ENCODE measurements at places on chromosomes 12 and 14.

DNA sequence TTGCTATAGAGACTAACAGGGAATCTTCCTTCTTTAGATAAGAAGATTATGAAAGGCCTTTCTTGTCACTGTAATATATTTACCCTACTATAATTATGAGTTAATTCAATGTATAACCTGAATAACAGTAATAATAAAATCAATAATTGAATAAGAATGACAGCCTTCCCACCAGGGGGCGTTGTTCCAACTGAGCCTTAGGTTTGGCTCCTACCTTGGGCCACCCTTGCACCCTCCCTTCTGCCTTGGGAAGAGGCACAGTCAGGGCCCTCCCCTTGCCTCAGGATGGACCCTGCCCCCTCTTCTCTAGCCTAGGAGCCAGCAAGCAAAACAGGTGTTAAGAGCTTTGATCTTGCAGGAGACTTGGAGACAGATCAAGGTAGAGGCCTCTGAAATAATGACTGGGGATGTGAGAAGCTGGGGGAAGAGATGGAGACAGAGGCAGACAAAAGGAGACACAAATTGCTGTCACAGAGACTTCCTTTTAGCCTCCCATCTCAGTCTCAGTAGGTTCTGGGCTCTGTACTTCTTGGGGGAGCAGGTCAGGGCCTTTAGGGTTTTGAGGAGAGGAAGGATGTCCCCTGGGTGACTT, 40.1 kb upstream of the CISTR start:
- no peak for DNase-seq

- DNase-seq: no peak
Observed at GRCh38 chr14:73176685-73177084, 40.4 kb downstream of the PSEN1 start.

DNA sequence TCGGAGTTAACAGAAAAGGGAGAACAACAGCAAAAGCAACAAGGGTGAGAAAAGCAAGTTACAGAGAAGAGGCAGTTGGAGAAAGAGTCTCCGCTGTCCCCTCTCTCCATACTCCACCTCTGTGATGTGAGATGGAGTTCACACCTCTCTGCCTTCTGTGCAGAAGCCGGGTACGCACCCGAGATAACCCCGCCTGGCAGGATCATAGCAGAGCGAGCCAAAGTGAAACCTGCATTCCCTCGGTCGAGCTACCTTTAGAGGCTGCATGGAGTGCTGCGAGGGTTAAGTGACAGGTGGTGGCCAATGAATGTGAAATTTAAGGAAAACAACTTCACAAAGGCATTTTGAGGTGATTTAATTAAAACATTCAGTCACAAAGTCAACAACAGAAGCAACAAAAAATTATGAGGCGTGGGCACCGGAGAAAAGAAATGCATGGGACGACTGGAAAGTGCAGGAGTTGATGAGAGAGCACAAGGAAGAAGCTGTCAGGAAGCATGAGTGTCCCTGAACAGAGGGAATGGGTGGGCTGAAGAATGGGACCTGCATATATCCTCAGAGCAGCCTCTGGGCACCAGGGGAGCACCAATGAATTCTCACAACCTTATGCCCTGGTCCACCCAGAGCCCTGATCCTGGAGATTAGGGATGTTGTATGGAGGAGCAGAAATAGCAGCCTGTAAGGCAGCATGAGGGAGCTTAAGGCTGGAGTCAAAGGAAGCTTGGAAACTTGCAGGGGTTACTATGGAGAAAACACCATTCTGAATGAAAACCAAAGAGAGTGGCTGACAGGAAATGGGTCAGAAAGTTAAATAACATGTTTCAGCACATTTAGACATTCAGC, 208.3 kb downstream of the EMP1 start:
- DNase-seq: no peak

GRCh38 chr12:120618954-120619615, 21.3 kb upstream of the CABP1 start:
- DNase-seq: no peak

DNA sequence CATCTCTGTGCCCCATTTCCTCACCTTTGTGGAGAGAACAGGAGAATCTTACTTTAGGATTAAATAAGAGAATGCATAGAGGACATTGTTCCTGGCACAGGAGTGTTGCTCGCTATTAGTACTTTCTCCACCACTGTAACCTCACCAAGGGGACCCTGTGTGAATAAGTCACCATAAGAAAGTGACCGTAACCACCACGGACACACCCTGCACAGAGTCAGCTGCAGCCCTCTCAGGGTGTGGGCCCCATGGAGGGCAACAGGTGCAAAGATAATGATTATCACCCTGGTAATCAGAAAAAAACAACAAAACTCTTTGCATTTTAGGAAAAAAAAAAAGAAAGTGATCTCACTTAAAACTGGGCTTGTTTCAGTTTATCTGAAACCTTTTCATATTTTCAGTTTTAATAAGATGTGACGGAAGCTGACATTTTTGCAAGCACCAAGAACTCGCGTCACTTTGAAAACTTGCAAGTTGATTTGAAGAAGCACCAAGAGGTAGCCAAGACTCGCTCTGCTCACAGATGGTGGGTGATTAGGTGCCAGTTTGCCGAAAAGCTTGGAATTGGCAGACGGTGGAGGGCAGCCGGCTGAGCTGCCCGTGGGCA, 87.0 kb upstream of the VRK1 start:
- DNase-seq: no peak

GRCh38 chr12:95083938-95084337, 10.5 kb upstream of the NR2C1 start:
- peak; percentile 26 for DNase-seq

GRCh38 chr14:66649498-66649897, 141.6 kb downstream of the GPHN start:
- no peak for DNase-seq

DNA sequence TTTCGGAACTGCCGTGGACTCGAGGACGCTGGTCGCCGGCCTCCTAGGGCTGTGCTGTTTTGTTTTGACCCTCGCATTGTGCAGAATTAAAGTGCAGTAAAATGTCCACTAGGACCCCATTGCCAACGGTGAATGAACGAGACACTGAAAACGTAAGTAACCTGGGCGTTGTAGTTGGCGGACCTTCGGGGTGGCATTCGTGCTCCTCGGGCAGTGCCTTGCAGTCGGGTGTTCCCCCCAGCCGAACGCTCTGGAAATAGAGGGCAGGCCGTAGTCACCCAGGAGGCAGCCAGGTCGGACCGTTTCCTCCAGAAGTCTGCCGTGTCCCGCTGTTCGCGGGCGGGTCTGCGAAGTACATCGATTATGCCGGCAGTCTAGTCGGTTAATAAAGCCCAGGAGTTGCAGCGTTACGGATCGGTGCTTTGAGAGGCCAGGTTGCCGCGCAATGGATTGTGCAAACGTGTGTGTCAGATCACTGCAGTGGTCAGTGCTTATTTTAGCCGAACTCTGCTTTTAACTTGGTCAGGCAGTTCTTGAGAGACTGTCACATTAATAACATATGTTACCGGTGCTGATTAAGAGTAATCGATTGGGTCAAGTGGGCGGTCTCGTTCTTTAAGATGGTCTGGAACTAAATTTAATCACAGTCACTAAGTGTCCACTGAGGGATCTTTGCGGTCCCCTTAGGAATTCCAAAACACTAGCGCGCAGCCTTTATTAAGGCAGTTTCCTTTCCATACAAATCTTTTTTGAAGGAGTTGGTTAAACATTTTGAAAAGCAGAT, 906 bp downstream of the MARK3 start:
- DNase-seq: no peak

GRCh38 chr12:52139579-52140062, 52.2 kb downstream of the KRT80 start:
- peak; percentile 52 for DNase-seq

- no peak for DNase-seq
Observed at GRCh38 chr14:77843651-77844050, 43.7 kb downstream of the ADCK1 start.

GRCh38 chr14:104428333-104428851, 151.2 kb upstream of the C14orf180 start:
- DNase-seq: no peak

All from H4 (cell line).